Activated naive CD4-positive, alpha-beta T cell treated with Interleukin-2 at 50 U/mL for 16 hours (primary cell): ENCODE measurements at places on chromosomes 6 and 20.

- DNase-seq, result no peak
Observed at GRCh38 chr6:143684486-143684885, 6.7 kb downstream of the PHACTR2 start.

GRCh38 chr6:52535711-52536423, 41.0 kb downstream of the TRAM2 start:
- DNase-seq, result no peak

GRCh38 chr20:50982363-50982762, 23.7 kb downstream of the MOCS3 start:
- peak; percentile 11 for DNase-seq

DNA sequence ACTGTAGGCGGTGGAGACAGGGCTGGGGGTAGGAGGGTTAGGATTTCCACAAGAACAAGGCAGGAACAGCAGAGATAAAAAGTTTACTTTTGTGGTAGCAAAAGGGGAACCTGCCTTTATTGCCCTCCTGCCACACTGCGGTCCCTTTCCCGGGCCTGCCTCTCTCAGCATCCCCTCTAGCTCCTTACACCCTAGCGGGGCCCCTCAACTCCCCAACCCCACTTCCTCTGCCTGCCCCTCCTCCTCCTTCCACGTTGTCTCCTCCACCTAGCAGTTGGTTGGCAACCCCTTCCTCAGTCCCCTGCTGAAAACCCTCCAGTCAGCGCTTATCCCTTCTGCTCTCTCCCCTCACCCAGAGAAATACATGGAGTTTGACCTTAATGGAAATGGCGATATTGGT, 714 bp downstream of the AIF1 start:
- no peak for DNase-seq

GRCh38 chr6:128397996-128398395, 122.4 kb downstream of the PTPRK start:
- DNase-seq, result no peak

DNA sequence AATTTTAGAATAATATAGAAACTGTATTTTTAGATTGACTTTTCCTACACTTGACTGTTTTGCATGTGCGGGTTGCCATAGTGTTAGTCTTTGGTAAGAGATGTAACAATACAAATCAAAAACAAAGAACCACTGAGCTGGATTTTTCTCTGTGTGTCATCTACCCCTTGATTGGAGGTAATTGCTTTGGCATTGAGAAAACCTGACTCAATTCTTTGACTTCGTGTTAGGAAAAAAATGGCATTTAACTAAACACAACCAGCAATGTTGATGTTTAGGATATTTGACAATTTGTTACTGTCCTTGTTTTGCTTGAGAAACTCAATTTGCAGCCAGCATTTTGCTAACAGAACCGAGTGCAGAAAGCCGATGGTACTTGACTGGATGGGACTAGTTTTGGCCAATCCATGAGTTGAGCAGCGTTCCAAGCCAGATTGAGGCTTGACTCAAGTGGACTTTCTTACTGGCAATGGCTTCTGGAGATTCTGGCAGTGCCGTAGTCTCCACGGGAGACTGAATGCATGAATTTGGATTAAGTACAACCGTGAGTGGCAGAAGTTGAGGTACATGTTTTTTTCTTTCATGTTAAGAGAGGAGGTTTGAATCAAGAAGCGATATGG, 17.1 kb downstream of the TPBG start:
- no peak for DNase-seq

- DNase-seq, result peak; percentile 25
Observed at GRCh38 chr6:149043476-149044130, 273.9 kb upstream of the TAB2 start.

GRCh38 chr6:7505189-7505699, 36.2 kb upstream of the DSP start:
- DNase-seq, result no peak

DNA sequence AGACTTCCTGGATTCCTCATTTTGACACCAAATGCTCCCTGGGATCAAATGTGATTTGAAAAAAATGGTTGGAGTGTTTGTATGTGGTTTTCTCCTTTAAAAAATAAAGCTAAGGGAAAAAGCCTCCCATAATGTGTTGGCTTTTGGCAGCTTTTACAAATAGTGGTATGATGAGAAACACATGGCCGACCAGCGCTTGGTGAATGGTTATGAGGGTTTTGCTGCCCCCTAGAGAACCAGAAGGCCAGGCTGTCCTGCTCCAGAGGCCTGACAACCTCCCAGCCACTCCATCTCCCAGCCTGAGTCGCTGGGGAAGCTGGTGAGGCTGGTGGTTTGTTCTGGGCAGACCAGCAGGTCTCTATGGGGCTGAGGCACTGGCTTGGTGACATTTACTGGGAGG, 69.3 kb downstream of the CLIC5 start:
- no peak for DNase-seq

DNA sequence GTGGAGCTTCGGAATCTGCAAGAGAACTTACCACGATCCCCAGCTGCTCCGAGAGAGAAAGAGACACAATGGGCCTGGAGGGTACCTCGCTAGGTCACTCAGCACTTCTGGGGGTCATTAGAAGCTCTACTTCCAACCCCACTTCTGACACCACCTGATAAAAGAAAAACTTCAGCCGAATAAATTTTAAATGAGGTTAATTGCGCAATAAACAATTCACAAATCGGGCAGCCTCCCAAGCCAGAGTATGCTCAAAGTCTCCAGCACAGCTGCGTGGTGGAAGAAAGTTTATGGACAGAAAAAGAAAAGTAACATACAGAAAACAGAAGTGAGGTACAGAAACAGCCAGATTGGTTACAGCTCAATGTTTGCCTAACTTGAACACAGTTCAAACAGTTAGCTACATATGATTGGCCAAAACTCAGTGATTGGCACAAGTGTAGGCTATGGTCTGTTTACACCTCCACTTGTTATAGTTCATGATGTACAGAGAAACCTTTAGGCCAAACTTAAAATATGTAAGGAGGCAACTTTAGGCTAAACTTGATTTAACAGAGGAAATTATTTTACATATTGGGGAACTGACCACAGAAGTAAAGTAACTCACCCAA, 52.6 kb downstream of the COL11A2 start:
- DNase-seq, result no peak

GRCh38 chr6:149924933-149925252, 2.0 kb upstream of the RAET1G start:
- no peak for DNase-seq

GRCh38 chr6:13157293-13157692, 171.0 kb downstream of the TBC1D7 start:
- DNase-seq, result no peak

DNA sequence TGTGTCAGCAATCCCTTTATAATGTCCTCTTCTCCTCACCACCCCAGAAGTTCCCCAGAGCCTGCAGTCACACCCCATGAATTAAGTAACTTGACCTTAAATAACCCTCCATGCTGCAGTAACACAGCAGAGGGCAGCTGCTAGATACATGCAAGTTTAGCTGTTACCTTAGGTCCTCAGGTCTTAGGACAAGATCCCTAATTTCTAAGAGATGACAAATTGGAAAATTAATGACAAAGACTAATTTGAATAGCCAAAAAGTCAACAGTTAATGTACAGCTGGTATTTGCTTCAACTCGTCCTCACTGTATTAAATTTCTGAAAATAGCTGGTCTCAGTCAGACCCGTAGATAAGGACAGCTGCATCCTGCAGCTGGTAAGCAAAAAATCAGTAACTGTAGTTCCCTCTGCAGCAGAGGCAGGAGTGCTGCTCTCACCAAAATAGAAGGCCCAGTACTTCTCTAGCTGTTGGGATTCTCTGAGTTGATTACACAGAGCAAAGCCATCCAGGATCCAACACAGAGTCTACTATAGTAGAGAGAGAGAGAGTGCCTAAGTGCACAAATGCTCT, 62.4 kb downstream of the TNFRSF21 start:
- DNase-seq, result no peak

DNA sequence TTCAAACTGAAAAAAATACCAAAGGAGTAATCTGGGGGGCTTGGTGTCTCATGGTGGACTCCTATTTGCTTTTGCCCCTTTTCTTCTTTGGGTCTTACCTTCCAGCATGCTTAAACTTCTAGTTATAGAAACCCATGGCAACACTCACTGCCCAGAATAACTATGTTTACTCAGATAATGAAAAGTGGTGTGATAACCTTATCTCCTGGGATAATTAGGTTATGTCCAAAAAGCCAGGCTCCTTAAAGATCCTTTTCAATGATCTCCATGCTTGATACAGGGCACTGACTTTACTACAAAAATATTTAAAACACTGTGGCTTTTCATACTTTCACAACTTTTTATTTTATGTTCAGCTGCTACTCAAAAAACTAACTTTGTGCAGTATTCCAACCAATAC, 245.6 kb downstream of the PRKN start:
- DNase-seq, result no peak

DNA sequence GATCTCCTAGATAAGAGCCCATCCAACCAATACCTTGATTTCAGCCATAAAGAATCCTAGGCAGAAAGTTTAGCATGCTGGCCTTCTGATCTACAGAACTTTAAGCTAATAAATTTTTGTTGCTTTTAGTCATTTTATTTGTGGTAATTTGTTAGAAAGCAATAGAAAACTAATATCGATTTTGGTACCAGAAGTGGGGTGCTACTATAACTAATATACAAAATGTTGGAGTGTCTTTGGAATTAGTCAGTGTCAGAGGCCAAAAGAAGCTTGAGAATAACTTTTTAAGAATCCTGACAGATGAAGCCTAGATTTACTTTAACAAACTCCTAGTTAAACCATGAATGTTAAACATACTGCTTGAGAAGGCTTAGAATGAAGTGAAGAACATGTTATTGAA, 83.6 kb upstream of the HSF2 start:
- DNase-seq, result no peak

DNA sequence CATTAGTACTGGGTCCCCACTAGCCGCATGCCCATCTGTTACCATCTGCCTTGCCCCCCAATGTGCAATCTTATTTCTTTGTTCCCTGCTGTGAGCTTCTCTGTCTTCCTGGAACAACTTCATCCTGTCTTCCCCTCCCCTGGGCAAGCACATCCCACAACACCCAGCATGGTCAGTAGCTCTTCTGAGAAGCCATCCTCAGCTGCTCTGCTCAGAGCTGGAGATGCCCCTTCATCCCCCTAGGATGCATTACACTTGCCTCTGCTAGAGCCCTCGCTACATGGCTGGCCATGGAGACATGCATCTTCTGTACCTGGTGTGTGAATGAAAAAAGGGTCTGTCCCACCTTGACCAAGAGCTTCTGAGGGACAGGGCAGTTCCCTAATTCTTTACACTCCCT, 141.2 kb downstream of the CDC5L start:
- DNase-seq, result no peak

GRCh38 chr6:3318226-3318625, 59.5 kb downstream of the PSMG4 start:
- peak; percentile 36 for DNase-seq

DNA sequence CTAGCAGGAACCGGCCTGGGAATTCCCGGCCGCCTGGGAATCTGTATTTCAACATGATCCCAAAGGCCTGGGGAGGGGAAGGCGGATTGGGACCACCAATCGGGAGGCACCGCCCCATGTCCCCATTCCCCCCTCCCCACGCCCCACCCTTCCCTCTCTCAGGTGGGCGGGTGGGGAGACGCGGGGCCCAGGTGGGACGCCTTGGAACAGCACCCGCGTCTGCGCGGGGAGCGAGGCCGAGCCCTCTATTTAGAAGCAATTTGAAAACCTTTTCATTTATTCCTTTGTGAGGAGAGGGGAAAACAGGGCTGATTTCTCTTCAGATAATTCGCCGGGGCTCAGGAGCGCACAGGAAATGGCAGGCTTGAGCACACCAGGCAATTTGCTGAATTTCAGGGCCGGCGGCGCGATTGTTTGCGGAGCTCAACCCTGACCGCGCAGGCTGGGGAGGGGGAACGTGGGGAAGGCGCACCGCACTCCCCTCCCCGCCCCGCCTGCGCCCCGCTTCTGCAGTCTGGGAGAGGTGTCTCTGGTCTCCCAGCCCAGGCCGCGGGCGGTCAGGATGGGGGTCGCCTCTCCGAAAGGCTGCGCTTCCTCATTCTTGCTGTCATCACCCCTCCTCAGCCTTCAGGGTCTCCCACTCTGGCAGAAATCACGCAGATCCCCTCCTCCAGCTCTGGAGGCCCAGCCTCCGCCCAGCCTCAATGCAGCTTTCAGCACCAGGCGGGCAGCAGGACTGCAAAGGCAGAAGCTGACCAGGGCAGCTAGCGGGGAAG, 170.0 kb downstream of the GRM4 start:
- no peak for DNase-seq

DNA sequence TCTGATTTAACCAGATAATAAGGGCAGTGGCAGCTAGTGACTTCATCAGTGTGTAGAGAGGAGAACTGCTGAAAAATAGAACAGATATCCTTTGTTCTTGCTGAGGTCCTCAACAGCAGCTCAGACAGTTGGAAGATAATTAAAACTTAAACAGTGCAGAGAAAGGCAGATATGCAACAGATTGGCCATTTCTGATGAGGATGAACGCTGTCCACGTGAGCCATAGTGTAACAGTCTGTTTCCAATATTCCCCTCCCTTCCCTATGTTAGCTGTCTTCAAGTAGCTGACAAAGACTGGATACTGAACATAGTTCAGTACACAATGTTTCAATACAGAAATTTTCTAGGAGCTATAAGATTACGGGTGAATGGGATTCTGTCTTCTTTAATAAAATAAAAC, 291.4 kb downstream of the BTBD9 start:
- DNase-seq, result no peak

- DNase-seq, result no peak
Observed at GRCh38 chr20:8661229-8661952, 407.5 kb upstream of the PLCB4 start.

- DNase-seq, result no peak
Observed at GRCh38 chr6:71471718-71472117, 183.1 kb downstream of the OGFRL1 start.

DNA sequence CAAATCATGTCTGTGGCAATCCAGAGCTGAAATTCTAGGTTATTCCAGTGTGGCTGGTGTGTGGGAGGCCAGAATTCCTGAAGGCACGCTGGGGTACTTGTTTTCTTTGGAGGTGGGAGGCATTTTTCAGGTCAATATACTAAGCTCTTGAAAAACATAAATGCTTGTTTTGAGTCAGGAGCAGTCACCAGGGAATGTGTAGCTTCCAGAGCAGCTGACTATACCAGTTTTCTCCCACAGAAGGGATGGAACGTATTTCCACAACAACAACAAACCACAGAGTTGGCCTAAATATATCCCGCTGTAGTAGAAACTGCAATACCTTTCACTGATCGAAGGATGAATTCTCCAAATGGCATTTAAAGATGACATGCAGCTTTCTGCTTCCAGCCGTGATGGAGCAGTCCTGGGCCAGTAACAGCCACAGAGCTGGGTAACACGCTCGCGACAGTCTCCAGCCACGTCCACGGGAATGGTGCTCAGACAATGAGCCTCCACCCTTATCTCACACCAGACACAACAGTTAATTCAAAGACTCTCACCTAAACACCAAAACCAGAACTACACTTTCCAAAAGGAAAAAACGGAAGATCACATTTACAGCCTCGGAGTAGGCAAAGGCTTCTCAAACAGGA, 23.2 kb downstream of the CHRNA4 start:
- DNase-seq, result no peak
